ENCODE measurements at places on chromosomes 1 and 21.

DNA sequence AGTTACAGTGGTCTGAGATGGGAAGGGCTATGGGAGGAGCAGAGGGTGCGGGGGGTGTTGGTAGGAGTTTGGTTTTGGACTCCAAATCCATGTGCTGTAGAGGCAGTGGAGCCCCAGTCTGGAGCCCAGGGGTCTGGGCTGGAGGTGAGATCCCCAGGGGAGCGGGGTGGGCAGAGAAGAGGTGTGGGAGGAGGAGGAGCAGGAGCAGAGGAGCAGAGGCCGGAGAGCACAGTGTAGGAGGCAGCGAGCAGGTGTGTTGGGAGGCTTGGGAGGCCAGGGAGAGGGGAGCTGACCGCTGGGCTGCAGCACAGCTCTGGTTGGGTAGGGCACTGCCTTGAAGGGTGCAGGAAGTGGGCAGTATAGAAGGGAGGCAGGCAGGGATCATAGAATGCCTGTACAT lies 28.9 kb downstream of the LHX4 start:
- DNase-seq = no peak

- DNase-seq = no peak
Observed at GRCh38 chr1:174719194-174719593, 271.4 kb downstream of the GPR52 start.

- DNase-seq = no peak
Observed at GRCh38 chr1:234977875-234978396, 150.7 kb downstream of the TOMM20 start.

DNA sequence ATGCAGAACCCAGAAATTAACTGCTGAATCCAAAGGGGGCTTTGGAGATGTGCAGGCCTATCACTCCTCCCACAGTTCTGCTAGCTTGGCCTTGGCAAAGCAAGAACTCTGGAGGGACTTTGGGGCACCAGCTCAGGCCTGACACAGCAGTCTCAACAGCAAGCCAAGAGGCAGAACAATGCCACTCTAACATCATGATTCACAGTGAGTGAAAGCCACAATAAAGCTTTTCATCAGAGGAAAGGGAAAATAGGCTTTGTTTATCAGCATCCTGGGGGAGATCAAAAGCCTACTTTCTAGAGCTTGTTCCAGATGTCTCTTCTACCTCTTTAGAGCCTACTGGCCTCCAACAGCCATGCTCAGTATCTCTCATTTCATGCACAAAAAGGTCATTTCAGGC lies 283.4 kb downstream of the KCNH1 start:
- DNase-seq = no peak

DNA sequence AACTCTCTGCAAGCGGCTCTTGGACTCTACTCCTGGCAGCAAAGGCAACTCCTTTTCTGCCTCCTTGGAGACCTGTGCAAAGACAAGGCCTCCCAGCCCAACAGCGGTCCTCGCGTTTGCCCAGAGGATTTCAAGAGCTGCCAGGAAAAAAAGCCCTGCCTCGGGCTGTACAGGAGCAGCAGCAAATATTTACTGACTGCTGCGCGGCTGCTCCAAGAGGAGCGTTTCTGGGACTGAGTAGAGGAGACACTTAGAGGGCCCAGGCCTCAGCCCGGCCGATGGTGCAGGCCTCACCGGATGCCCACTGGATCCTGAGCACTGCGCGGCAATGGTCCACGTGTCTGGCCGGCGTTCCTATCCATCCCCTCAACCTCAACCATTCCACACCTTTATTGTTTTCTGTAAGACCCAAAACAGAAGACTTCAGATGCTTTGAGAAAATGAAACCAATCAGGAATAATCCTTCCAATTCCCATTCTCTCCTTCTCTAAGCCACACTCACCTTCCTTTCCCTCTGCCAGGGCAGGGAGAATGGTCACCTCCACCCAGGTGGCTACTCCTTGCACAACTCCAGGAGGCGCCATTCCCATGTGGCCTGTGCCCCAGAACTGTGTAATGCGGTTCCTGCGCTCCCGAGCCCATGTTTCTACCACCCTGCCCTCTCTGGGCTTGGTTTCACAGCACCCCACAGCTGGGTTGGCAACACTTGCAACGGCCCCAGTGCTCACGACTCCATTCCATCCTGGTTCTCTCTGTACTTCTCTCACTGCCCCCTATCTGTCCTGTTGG lies 215.8 kb downstream of the TRABD2B start:
- DNase-seq = no peak

DNA sequence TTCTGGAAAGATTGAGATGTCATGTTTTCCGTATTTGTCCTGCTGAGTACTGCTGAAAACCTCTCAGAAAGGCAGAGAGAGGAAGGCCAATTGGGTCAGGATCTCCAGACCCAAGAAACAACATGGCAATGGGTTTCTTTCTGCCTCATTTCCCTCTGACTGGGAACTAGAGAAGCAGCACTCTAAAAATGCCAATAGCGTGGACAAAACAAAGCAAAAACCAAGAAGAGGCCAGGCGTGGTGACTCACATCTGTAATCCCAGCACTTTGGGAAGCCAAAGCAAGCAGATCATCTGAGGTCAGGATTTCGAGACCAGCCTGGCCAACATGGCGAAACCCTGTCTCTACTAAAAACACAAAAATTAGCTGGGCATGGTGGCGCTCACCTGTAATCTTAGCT lies 18.3 kb downstream of the TNFRSF9 start:
- DNase-seq = no peak

DNA sequence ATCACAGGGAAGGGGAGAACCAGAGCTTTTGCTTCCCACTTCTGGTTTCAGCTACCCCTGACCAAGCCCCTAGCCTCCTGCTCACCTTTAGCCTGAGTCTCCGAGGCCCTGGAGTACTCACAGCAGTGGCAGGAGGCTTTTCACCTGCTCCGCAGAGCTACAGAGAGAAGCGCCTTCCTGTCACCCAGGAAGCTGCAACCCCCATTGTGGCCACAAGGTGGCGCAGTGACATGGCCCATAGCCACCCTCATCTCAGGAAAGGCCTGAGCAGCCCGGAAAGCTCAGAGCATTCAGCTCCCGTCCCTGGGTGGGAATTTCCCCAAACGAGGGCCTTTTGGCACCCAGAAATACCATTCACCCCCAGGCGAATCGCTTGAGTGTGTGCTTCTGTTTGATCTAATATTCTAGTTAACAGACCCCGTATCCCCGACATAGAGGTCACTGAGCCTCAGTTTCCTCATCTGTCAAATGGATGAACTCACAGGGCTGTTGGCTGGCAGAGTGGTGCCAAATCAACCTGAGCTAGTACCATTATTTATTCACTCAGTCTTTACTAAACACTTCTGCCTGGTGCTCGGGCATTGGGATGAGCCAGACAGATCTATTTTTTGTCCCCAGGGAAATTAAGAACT lies 25.3 kb downstream of the A3GALT2 start:
- DNase-seq = peak; percentile 77

DNA sequence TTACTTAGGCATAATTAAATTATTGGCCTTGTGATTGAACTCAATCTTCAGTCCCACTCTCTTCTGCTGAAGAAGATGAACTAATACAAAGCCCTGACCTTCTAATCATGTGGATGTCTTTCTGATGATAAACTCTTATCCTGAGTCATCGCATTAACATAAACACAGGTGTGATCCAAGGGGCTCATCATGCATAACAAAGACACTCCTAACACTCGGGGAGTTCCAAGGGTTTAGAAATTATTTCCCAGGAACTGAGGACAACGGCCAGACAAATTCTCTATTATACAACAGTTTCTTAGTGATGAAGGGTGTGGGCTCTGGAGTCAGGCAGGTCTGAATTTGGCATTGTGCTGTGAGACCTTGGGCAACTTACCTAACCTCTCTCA lies 18.0 kb downstream of the DUSP10 start:
- DNase-seq = no peak

DNA sequence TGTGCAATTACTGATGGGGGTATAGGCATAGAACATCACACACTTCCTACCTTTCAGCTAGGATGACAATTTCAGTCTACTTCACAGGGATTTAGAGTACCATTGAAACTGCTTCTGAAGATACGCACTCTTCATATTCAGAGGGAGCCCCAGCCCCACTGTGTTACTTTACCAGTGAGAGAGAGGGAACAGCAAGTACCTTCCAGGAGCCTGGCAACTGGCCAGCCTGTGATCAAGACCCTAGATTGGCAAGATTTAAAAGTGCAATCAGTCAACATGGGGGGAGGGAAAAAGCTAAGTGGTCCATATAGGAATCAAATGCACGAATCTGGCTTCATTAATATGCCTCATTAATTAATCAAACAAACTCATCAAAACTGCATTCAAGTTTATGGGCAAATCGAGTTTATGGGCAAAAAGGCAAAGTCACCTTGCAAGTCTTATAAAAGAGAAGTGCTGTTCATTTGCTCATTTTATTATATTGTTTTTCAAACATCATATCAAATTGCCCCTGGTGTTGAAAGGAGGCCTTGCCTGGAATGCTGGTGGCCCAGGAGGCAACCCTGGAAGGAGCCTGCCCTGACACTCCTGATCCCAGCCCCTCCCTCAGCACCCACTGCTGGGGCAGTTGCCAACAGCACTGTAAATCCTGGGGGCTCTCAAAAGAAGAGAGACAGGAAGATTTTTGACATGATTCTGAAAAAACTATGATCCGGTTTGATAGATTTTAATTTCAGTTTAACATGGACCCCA lies 184.9 kb upstream of the DPT start:
- DNase-seq = no peak

DNA sequence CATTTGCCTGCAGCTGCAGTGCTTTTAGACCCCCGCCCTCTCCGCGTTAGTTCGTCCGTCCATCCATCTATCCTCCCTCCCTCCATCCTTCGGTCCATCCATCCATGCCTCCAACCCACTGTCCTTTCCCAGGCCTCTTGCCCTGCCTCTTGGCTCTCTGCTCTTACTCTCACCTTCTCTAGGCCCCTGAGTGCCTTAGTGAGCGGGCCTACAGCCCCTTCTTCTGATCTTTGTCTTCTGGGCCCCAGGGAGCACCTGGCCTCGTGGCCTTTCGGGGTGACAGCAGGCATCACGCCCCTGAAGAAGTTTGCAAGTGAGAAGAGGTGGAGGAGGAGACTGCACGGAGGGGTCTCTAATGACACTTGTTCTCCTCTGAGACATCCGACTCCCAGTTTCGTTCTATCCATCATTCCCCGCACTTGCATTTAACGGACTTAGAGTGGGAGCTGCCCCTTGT lies 842 bp downstream of the ATXN7L2 start:
- DNase-seq = no peak

DNA sequence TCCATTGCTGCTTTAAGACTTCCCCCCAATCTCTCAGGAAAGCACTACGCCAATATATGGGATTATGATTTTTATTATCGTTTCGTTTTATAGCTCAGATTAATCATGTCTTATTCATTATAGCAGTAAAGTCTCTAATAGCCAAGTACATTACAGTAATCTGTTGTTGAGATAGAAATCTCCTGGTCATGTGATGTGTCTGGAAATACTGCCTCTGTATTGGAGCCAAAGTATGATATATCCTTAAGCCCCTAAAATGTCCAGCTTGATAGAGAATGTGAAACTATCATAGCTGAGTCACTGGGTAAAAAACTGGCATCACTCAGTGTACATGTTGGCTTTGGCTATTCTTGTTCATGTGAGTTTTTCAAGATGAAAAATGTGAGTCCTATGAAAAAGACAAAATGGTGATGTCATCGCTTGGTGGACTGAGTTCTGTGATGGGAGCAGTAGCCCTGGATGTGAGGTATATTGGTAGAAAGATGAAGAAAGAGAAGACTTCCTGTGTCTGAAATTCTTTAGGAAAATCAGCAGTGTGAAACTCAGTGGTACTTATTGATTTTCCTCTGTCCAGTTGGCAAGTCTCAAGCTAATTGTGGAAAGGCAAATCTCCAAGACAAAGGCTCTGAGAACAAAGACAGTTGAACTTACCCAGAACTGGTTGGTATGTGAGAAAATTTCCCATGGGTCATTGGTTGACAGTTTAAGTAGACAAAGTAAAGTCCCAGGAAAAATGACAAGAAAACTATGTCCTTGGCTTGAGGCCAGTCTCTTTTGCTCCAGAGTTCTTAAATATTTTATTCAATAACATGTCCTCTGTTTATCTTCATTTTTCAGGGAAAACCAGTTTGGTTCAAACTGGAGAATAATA lies 76.2 kb downstream of the BRINP2 start:
- no peak for DNase-seq

- no peak for DNase-seq
Observed at GRCh38 chr1:116943438-116943837, 33.7 kb downstream of the PTGFRN start.

DNA sequence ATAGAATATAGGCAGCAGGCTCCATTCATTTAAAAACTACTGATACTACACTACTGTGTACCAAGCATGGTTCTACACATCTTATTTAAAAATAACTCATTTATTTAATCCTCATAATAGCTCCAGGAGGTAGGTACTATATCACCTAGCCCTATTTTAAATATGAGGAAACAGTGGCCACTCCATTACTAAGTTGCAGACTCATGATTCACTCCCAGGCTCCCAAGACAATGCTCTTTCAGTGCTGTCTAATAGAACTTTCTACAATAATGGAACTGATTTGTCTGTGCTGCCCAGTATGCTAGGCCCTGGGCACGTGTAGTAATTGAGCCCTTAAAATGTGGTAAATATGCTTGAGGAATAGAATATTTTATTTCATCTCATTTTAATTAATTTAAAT lies 357.1 kb downstream of the LTN1 start:
- DNase-seq = no peak

DNA sequence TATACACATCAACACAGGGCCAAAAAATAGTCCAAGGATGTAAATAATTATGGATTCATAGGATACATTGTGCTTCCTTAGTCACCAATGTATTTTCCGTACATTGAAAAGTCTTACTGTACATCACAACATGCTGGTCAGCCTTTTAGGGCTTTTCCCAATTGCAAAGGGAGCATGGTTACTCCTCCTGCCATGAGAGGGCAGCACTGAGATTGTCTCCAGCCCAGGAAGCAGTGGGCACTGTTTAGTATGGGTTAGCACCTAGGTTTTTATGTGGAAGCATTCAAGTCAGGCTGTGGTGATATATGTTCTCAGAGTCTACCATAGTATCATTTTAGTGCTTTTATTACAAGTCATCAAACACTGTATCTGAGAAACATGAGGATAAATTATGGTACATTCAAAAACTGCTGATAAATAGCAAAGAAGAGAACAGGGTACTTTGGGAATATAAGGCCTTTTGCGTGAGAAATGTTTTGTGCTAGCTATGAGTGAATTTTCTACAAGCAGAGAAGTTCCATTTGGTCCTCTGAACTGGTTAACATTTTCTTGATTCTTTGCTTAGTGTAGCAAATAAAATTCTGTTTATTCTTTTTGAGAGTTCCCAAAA lies 34.0 kb downstream of the ST6GALNAC5 start:
- DNase-seq = no peak

- DNase-seq = no peak
Observed at GRCh38 chr1:55245781-55246180, 30.6 kb upstream of the USP24 start.

- DNase-seq = no peak
Observed at GRCh38 chr1:243562473-243562872, 287.6 kb downstream of the AKT3 start.

- no peak for DNase-seq
Observed at GRCh38 chr1:37570528-37571334, 14.0 kb downstream of the DNALI1 start.

GRCh38 chr1:81841795-81842194 lies 41.1 kb downstream of the ADGRL2 start:
- no peak for DNase-seq
